Forelimb muscle (tissue), 1 donor: ENCODE measurements at places on chromosomes 3 and 15. TPM values are rescaled to one million over a fixed set of nuclear protein-coding genes. Genes with fewer than 3 reads are reported as not detected.

DNA sequence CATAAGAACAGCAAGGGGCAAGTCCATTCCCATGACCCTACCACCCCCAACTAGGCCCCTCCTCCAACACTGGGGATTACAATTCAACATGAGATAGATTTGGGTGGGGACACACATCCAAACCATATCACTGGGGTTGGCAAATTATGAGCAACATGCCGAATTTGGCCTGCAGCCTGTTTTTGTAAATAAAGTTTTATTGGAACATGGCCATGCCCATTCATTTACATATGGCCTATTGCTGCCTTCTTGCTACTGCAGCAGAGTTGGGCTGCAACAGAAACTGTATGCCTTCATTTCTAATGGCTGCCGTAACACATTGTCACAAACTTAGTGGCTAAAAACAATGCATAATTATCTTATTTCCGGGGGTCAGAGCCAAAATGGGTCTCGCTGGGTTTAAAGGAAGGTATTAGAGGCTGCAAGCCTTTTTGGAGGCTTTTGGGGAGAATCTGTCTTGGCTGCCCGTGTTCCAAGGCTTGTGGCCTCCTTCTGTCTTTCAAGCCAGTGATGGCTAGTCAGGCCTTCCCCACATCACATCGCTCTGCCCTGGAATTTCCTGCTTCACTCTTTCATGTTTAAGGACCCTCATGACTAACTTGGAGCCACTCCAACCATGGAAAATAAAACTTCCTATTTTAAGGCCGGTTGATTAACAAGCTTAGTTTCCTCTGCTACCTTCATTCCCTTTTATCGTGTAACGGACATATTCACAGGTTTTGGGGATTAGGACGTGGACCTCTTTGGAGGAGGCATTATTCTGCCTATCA lies 428.5 kb upstream of the PROK2 start:
- no peak for DNase-seq

DNA sequence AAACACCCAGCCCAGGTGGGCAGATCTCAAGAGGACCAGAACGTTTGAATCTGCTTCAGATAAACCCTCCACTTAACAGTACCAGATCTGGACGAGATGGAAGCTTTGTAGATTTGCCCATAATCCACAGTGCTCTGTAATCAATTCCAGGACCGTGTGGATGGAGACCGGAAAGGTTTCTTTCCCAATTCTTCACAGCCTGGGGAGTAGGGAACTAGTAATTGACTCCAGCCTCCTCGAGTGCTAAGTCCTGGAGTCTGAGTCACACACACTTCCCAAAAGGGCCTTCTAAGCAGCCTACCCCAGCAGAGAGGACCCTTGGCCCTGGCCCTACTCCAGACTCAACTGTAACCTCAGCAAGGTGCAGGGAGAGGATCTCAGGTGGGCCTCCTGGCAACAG lies 56.2 kb upstream of the TSEN2 start:
- DNase-seq = no peak

GRCh38 chr3:158181096-158181495 lies 71.2 kb downstream of the RSRC1 start:
- no peak for DNase-seq

- no peak for DNase-seq
Measured at GRCh38 chr15:50945725-50946124, 37.2 kb downstream of the AP4E1 start.

DNA sequence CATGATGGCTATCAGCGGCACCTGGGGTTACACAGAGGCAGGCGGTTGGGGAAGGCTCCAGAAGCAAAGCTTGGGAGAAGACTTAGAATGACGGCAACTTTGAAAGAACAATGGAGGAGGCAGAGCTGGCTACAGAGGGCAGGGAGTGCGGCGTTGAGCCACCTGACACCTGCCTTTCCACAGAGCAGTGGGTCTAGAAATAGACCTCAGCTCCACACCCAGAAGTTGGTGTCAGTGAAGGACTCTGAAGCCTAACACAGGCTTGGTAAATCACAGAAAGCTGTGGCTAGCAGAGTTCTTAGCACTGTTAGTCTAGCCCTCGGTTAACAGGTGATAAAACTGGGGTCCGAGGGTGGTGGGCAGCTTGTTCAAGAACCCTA lies 23.1 kb upstream of the EHD4 start:
- DNase-seq = no peak

DNA sequence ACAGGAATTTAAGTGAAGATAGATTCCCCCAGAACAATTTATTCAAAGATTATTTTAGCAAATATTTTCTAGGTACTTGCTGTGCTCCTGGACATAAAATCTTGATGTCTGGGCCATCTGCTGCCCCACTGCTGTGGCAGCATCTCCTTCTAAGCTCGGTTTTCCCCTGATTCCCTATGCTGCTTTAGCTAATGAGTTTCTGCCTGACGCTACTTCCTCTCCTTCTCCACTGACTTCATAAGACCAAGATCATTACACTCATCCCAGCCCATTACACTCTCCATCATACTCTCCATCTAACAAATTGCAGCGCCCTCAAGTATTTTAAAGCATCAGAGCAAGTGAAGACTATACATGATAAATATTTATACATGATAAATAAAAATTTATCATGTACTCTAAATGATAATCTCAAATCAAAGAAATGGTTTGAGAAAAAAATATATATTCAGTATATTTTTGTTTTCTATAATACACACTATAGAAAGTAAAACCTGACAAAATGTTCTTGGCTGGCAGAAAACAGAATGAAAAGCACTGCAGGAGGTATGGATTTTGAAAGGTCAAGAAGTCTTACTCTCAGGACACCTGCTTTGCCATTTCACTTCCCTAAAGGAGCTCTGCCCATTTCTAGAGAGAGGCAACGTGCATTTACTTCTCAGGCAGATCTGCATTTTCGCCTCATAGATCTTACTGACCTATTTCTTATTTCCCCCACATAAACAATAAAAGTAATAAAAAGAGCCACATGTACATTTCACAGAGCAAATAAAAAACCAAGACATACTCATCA lies 232.0 kb downstream of the KCNMB2 start:
- DNase-seq = no peak

DNA sequence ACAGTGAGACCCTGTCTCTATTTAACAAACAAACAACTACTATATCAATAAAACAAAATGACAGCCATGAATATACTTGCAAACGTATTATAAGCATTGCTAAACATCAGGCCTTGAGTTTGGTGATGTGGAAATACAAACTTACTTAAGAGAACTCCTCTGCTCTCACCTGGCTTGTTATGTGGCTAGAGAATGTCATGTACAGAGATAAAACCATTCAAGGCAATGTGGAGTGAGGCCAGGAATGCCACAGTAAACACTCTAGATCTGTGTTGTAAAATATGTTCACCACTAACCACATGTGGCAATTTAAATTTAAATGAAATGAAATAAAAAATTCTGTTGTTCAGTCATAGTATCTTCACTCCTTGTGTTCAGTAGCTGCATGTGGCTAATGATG lies 22.7 kb upstream of the RARB start:
- no peak for DNase-seq

GRCh38 chr15:60326343-60326742 lies 71.4 kb downstream of the ANXA2 start:
- no peak for DNase-seq

- no peak for DNase-seq
Measured at GRCh38 chr3:187186801-187187421, 10.4 kb upstream of the RTP1 start.

DNA sequence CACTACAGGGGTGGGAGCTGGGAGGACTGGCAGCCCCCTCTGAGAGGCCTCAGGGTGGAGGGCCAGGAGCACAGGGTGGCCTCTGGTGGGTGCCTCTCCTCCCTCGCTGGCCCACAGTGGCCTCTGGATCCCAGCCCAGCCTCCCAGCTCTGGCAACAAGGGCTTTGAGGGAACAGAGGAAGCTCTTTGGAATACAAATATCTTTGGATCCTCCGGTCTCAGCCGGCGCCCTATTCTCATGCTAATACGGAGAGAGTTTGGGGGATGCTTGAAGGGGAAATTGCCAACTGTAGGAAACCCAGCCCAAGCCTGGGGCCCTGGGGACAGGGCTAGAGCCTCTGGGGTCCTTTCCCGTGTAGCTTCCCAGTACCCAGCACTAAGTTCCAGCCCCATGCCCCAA lies 33.4 kb upstream of the INSYN1 start:
- no peak for DNase-seq

GRCh38 chr3:84039099-84039498 lies 919.7 kb upstream of the CADM2 start:
- DNase-seq = peak; percentile 14

- DNase-seq = no peak
Measured at GRCh38 chr3:170098753-170099152, 61.0 kb downstream of the GPR160 start.

DNA sequence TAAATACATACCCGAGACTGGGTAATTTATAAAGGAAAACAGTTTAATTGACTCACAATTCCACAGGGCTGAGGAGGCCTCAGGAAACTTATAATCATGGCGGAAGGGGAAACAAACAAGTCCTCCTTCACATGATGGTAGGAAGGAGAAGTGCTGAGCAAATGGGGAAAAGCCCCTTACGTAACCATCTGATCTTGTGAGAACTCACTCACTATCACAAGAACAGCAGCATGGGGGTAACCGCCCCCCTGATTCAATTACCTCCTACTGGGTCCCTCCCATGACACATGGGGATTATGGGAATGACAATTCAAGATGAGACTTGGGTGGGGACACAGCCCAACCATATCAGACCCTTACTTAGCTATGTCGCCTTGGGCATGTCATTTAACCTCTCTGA lies 27.7 kb downstream of the SCG3 start:
- no peak for DNase-seq

DNA sequence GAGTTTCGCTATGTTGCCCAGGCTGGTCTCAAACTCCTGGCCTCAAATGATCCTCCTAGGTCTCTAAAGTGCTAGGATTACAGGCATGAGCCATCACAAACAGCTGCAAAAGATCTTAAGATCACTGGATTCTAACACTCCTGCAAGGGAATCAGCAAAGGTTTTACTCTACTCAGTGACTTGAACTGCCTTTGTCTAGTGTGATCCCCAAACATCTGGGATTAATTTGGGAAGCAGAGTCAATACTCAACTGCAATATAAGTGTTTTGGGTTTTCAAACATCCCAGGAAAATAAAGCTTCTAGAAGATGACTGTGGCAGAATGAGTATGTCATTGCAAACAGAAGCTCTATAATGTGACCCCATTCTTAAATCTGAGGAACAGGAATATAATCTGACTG lies 7.2 kb downstream of the SPG21 start:
- no peak for DNase-seq

DNA sequence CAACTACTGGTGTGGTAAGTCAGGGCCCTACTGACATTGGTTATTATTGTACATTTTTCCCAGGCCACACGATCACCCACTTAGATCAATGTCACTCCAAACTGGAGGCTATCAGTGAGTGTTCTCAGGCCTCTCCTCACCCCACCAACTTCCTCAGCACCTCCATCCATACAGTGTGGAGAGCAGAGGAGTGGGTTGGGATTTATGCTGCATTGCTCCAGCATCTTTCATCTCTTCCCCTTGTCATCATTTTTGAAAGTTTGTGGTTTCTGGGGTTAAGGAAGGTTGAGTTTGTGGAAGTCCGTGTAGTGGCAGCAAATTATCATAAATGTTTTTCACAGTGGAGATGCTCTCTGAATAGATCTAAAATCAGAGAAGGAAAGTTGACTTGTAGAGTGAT lies 60.2 kb downstream of the TLNRD1 start:
- DNase-seq = no peak

- no peak for DNase-seq
Measured at GRCh38 chr3:15973940-15974339, 176.2 kb upstream of the ANKRD28 start.

GRCh38 chr3:147589016-147589415 lies 179.9 kb downstream of the ZIC1 start:
- DNase-seq = peak; percentile 19

DNA sequence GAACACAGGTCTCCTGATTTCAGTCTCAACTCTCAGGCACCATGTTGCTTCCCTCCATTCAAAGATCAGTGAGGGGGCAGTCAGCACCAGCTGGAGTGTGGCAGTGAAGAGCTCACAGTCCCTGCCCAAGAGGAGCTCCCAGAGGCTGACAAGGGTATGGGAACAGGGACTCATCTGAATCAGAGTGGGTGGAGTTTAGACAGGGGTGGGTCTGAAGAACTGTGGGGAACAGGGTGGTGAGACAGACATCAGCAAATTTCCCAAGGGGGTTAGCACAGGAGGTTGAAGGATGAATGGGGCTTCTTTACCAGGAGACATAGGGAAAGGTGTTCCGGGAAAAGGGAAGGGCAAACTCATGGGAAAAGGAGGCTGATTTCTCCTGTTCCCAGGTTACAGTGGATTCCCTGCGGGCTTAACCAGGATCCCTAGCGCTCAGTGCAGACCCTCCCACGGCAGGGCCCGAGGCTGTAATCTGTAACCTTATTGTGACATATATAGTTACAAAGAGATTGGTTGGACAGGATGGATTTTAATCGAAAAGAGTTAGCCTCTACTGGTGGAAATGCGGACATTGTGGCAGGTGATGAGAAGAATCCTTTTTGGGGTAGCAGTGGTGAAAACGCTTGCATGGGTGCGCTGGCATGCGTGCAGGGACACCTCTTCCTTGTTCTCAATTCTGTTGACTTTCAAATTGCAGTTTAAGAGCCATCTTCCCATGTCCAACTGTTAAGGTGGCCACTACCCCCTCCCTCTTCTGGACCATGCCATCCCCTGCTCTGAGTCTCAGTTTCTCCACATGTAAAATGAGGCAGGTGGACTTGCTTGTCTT lies 160.3 kb downstream of the SMAD6 start:
- DNase-seq = no peak

DNA sequence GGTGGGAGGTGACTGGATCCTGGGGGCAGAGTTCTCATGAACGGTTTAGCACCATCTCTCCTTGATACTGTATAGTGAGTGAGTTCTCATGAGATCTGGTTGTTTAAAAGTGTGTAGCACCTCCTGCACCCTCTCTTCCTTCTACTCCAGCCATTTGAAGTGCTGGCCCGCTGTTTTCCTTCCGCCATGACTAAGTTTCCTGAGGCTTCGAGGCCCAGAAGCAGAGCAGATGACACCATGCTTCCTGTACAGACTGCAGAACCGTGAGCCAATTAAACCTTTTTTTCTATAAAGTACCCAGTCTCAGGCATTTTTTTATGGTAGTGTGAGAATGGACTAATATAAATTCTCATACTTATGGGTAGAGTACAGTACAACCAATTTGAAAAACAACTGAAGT lies 123.6 kb upstream of the BHLHE40 start:
- DNase-seq = no peak

GRCh38 chr3:123285479-123285878 lies 83.7 kb downstream of the SEC22A start:
- no peak for DNase-seq

The ERICH6 gene
- 0.11 TPM for polyA plus RNA-seq

The OR4M2 gene
- not detected for polyA plus RNA-seq

The CYP11A1 gene
- polyA plus RNA-seq = 1.0 TPM

The MAGI1 gene
- polyA plus RNA-seq = 12.3 TPM

The SPRED1 gene
- polyA plus RNA-seq = 23.6 TPM
